ENCODE measurements at places on chromosomes 7 and 10. TPM values are rescaled to one million over a fixed set of nuclear protein-coding genes. Genes with fewer than 3 reads are reported as not detected.

LRRD1 gene
- 0.65 TPM for total RNA-seq

REEP3 gene
- 126 TPM for total RNA-seq

ZNF425 gene
- total RNA-seq = 7.0 TPM

STEAP1B gene
- 26.2 TPM for total RNA-seq

BLNK gene
- 0.65 TPM for total RNA-seq

CXCL12 gene
- total RNA-seq = 17.7 TPM

RBP3 gene
- total RNA-seq = not detected

PLCE1 gene
- total RNA-seq = 25.6 TPM

SPDYE16 gene
- total RNA-seq = not detected

PGAM1 gene
- 551 TPM for total RNA-seq

FGFR2 gene
- 64.0 TPM for total RNA-seq

CHCHD2 gene
- total RNA-seq = 229 TPM

SDK1 gene
- total RNA-seq = under 0.01 TPM

NXPH1 gene
- total RNA-seq = not detected

LLCFC1 gene
- not detected for total RNA-seq

GPER1 gene
- total RNA-seq = 18.0 TPM

CYP3A5 gene
- 5.7 TPM for total RNA-seq

UPP1 gene
- total RNA-seq = 18.6 TPM

ELMO1 gene
- 15.3 TPM for total RNA-seq

AKR1C2 gene
- total RNA-seq = 139 TPM

COL26A1 gene
- total RNA-seq = 0.22 TPM

MARCHF5 gene
- total RNA-seq = 19.5 TPM

GIMAP7 gene
- total RNA-seq = 0.32 TPM

MRPS16 gene
- 81.9 TPM for total RNA-seq

NME8 gene
- not detected for total RNA-seq

ZNF518A gene
- total RNA-seq = 22.7 TPM

FKBP6 gene
- total RNA-seq = not detected

C7orf57 gene
- total RNA-seq = under 0.01 TPM

AASS gene
- 21.7 TPM for total RNA-seq

ASB10 gene
- total RNA-seq = not detected

AQP1 gene
- total RNA-seq = 0.86 TPM

NMT2 gene
- 35.7 TPM for total RNA-seq
